Erythroblast (primary cell): ENCODE measurements at places on chromosomes 12 and 14.
A peak's percentile ranks its signal among the peaks of the same experiment; 100 is the strongest.

DNA sequence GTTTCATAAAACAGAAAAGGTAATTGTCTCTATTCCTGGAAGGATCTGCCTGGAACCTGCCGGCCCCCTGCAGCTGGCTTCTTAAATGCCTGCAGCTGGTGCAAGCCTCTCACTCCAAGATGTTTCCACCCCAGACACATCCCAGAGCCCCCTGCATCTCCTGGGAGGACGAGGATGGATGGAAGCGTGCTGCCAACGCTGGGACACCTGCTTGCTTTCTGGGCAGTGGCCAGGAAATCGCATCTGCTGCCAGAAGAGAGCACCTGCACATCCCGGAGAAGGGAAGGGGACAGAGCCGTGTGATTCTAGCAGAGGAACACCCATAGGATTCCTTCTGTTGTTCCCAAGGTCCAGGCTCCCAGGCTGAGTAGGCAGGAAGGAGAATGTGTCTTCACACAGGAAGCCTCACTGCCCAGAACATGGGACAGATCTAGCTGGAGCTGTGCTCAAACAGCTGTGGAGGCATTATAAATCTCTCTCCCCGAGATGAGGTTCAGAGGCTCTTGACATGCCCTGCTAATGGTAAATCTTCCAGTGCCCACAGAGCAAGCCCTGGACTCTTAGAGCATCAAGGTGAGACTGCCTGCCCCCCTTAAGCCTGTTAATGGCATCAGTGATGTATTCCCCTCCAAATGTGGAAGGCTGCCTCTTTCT, 138.8 kb upstream of the MAP1LC3B2 start:
- DNase-seq, result no peak

- no peak for DNase-seq
These were observed 64.2 kb downstream of the DRAM1 start for GRCh38 chr12:101941306-101942249.

DNA sequence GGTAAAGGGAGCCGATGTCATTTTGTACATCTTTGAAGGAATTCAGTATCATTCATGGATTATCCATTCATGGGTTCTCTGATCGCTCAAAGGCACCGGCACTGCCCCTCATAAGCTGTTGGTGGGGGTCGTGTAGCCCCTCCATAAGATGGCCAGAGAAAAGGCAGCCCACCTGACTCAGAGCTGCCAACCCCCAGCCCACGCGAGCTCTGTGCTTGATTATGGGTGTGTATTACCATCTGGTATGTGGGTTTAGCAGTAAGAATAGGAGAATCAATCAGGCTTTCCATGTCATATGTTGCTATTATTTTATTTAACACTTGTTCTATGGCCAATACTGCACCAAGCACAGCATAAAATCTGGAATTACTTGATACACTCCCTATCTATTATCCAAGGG, 32.1 kb upstream of the AMIGO2 start:
- DNase-seq, result no peak

DNA sequence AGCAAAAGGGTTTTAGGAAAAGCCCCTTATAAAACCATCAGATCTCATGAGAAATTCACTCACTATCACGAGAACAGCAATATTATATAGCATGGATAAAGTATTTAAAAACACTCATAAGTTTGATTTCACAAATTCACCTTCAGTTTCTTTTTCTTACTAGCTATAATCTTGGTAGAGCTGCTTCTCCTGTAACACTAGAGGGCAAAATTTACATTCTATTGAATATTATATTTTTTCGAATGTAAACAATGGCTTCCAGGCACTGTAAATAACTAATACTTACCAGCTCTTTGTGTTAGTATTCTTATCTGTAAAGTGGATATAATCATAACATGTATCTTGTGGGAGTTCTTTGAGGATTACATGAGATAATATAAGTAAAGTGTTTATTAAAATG, 259.6 kb downstream of the CCER1 start:
- DNase-seq, result no peak

DNA sequence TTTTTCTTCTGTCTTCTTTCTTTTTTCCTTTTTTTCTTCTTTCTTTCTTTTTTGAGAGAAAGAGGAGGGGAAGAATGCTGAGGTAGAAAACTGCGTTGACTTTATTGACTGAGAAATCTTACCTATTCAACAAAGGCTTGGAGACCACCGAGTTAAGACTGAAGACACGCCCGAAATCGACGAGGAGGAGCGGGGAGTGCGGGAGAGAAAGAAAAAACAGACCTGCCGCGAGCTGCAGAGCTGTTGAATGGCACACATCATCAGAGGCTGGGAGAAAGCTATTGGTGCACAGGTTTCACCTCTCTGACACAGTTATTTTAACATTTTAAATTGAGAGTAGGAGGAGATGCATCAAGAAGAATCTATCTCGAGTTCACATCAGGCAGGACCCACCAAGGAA, 5.1 kb downstream of the ASCL1 start:
- no peak for DNase-seq

- no peak for DNase-seq
These were observed 162.8 kb downstream of the SNAPC1 start for GRCh38 chr14:61925043-61925442.

- peak; percentile 75 for DNase-seq
These were observed at the start of gene CCND2 for GRCh38 chr12:4273652-4274395. Gene CCND2, plus strand, starts transcription at chr12:4273762. Its CDS starts 279 bp downstream, at chr12:4274041.

GRCh38 chr14:81122326-81122725, 98.4 kb downstream of the GTF2A1 start:
- no peak for DNase-seq

- no peak for DNase-seq
These were observed 76.7 kb downstream of the SCAF11 start for GRCh38 chr12:45913631-45914030.

GRCh38 chr12:106193394-106194215, 54.2 kb downstream of the CKAP4 start:
- DNase-seq, result no peak

DNA sequence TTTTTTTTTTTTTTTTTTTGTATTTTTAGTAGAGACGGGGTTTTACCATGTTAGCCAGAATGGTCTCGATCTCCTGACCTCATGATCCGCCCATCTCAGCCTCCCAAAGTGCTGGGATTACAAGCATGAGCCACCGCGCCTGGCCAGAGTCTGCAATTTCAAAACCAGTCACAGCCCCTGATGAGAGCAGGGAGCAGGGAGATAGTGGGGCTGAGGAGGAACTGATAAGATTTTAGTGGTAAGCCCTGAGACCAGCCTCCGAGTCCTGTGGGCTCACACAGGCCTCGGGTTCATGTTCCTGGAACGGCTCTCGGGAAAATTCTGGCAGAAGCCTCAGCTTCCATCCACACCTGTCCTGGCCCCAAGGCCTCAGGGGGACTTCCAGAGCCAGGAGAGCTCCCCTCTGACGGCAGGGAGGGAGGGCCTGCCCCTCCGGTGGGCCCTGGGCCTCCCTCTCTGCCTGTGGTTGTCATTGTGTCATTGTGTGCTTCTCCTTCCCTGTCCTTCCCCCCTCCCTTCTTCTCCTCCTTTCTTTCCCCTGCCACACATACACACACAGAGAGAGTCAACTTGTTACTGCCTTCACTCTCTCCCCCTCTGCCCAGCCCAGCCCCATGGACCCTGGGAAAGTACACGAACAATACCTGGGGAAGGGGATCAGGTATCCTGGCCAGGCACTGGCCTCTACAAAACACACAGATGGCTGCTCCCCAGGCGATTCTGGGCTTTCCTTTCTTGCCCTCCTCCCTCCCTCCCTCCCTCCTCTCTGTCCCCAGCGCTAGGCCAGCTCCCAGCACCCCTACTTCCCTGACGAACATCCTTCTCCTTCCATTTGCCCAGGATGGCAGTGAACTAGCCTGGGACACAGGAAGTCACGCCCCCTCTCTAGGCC, 294.1 kb downstream of the DPF3 start:
- DNase-seq, result peak; percentile 88

- no peak for DNase-seq
These were observed 27.4 kb downstream of the OAS2 start for GRCh38 chr12:113005762-113006161.

- DNase-seq, result no peak
These were observed 778 bp downstream of the DNM1L start for GRCh38 chr12:32679920-32680237.

- DNase-seq, result no peak
These were observed 1.5 kb upstream of the PPP1CC start for GRCh38 chr12:110744151-110744571.

DNA sequence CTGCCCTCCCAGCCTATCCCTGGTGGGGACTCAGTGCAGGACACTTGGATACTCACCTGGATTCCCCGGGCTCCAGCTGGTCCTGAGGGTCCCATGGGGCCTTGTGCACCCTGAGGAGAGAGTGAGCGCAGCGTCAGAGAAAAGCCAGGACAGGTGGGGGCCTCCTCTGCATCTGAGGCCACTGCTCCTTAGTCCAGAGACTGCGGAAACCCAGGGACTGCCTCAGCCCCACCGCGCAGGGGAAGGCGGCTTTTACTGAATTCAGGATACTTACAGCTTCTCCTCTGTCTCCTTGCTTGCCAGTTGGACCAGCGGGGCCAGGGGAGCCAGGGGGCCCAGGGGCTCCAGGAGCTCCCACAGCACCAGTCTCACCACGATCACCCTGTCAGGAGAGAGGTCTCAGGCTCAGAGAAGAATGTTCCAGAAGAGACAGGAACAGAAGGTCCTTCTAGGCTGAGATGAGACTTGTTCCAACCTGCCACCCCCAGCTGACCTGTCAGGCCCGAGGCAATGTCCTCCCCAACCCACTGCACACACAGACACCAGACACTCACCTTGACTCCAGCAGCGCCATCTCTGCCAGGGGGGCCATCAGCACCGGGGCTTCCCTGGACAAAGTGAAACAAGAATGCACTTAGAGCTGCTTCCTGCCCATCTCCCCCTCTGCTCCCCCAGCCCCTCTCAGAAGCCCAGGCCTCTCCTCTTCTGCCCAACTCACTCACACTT, 13.8 kb downstream of the TMEM106C start:
- DNase-seq, result no peak

DNA sequence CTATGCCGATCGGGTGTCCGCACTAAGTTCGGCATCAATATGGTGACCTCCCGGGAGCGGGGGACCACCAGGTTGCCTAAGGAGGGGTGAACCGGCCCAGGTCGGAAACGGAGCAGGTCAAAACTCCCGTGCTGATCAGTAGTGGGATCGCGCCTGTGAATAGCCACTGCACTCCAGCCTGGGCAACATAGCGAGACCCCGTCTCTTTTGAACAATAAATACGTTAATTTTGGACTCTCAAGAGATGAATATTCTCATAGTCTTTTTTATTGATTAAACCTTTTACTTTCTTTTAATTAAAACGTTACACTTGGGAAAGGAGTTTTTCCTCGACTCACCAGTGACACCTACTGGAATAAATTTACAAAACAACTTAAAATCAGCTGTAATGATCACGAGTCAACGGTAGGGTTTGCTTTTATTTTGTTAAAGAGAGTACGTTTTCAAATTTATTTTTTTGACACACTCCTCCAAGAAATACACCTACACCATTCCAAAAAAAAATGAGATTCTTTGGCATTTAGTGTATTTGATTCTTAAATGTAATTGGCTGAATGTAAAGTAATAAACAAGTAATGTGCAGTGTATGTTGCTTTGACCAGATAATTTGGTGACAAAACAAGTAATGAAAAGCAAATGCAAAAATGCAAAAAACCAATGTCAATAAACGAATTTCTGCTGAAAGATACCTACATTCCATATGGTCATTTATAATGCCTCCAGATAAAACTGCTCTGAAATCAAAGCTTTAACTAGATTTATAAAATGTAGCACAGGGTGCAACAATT, 687 bp upstream of the RPS29 start:
- peak; percentile 90 for DNase-seq

- DNase-seq, result no peak
These were observed 78.5 kb downstream of the CNTN1 start for GRCh38 chr12:40770781-40771180.

DNA sequence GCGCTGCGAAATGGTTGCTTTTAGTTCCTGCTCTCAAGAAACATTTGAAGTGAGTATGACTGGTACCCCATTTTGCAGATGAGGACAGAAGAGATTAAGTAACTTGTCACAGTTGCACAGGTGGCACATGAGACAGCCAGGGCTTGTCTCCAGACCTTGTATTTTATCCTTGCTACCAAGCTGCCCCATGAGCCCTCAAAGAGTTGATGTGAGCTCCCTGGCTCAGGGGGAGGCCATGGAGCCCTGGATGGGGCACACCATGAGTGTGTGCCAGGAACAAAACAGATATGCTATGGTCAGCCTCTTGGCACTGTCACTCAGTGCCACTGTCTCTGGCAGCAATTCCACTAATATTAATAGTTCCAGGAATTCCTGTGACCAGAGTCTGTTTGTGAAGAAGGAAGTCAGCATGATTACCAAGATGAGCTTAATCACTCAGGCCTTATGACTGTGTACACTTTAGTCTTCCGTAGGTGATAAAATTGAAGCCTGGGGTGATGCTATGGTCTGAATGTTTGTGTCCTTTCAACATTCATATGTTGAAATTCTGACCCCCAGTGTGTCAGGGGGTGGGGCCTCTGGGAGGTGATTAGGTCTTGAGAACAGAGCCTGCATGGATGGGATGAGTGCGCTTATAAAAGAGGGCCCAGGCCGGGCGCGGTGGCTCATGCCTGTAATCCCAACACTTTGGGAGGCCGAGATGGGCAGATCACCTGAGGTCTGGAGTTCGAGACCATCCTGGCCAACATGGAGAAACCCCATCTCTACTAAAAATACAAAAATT, 806.8 kb downstream of the AACS start:
- DNase-seq, result no peak

- DNase-seq, result no peak
These were observed 134.0 kb downstream of the SRGAP1 start for GRCh38 chr12:63978519-63978918.

- DNase-seq, result no peak
These were observed 30.5 kb downstream of the AREL1 start for GRCh38 chr14:74682169-74682952.

GRCh38 chr12:29004066-29004935, 144.8 kb upstream of the FAR2 start:
- no peak for DNase-seq

GRCh38 chr12:69401940-69402339, 42.4 kb downstream of the YEATS4 start:
- no peak for DNase-seq

- DNase-seq, result no peak
These were observed 2.5 kb downstream of the HHIPL1 start for GRCh38 chr14:99647411-99647810.

DNA sequence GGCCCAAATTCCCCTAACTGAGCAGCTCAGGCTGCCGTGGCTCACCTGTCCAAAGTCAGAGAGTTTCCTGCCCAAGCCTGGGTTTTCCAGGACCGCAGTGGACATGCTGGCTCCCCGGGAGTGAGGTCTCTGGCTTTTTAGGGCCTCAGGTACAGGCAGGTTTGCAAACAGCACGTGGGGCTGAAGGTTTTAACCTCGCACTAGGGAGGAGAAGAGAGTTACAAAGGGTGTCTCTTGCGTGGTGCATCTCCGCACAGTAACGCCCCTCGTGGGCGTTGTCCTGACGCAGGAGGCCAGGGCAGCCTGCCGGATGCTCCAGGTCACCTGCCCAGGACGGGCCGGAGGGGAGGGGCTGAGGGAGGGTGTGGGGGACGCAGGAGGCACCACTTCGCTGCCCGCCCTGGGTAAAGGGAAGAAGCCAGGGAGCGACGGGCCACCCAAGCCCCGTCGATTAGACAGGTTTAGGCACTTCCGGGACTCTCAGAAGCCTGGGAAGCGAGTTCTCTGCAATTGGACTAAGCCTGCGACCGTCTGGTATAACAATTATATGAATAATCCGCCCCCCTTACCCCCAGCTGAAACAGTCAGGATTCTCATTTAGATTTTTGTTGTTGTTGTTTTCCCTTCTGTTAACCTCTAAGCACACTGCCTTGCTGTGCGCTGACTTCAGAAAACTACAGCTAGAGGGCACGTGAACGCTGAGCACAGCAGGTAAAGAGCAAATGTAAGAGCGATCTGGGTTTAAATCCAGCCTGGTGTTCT, at the start of gene PAH:
PAH (minus strand) TSS at position 219 of the 762 bp plus-strand sequence; CDS start at position 105, 114 bp downstream.
- DNase-seq, result no peak

- no peak for DNase-seq
These were observed 97.1 kb downstream of the MYF5 start for GRCh38 chr12:80813820-80814219.
